T-cell (primary cell): ENCODE measurements at places on chromosomes 13 and 19.

GRCh38 chr13:67227131-67227983 is 2.8 kb downstream of the PCDH9 start:
- peaks cover 14% of the 10 kb centered on the region for H3K4me1 ChIP-seq
- H3K36me3 ChIP-seq, result no peaks in the 10 kb centered on the region
- no peak overlapping the region for H3K27ac ChIP-seq
- no peak overlapping the region for H3K4me3 ChIP-seq
- DNase-seq, result no peak

DNA sequence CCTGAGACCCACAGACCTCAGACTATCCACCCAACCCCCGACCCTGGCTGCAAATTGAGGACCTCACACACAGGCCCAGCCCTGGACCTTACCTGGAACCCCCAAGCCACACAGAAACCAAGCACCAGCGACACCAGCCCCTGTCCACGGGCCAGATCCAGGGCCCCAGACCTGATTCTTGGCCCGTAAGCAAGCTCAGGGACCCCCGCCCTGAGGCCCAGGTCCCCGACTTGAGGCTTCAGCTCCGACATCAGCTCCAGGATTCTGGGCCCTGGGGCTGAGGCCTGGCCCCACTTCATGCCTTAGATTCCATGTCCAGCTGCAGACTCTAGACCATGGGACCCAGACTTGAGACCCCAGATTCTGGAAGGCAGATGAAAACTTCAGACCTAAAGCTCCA is 6.3 kb downstream of the TTYH1 start:
- no peak overlapping the region for H3K27ac ChIP-seq
- peaks cover 2% of the 10 kb centered on the region for H3K27me3 ChIP-seq
- DNase-seq, result no peak

DNA sequence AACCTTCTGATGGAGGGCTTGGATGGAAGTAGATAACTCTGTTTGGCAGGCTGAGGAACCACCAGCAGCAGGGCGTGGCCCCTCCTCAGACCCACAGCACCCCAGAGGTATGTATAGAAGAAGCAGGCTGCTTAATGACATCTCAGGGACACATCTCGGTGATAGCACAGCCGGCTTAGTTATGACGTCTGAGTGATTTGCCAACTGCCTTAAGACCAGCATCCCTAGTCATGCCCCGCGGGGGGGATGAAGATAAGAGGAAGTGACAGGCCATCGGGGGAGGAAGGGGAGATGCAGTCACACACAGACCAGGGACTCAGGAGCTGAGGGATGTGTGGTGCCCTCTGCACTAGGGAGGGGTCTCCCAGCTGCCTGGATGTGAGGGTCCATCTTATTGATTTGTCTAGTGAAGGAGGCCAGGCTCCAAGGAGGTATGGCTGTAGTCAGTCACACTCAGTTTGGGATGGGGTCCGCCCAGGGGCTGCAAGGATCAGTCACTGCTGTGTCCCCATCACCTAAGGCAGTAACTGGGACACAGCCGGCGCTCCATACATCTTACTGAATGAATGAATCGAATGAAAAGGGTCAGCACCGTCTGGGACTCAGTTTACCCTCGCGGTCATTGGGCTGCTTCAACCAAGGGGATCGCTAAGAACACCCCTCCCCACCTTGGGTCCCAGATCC is 19.2 kb upstream of the ERCC1 start:
- H3K27ac ChIP-seq, result peak overlapping the region; percentile 78
- peak overlapping the region; percentile 49 for H3K4me3 ChIP-seq
- peaks cover 7% of the 10 kb centered on the region for H3K27me3 ChIP-seq
- H3K36me3 ChIP-seq, result no peaks in the 10 kb centered on the region

GRCh38 chr13:106099765-106100164 is 435.7 kb downstream of the EFNB2 start:
- no peaks in the 10 kb centered on the region for H3K4me1 ChIP-seq
- no peaks in the 10 kb centered on the region for H3K27me3 ChIP-seq
- no peak for DNase-seq

DNA sequence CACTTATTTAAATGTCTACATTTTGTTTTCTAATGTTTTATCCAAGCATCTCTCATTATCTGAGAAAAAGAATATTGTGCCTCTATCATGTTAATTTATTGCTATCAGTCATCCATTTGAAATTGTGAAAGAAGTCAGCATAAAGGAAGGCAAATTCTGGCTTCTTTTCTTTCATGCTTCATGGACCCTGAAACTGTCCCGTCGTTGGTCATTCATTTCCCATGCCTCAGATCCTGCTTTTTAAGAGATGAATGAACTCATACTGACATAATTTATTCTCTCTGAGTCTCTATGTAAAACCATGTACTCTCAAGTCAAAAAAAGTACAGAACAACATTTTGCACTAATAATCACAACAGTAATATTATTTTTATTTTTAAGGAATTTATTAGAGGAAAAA is 2512.0 kb downstream of the PCDH9 start:
- no peaks in the 10 kb centered on the region for H3K27me3 ChIP-seq
- H3K4me1 ChIP-seq, result no peaks in the 10 kb centered on the region
- no peak overlapping the region for H3K4me3 ChIP-seq
- H3K36me3 ChIP-seq, result no peaks in the 10 kb centered on the region
- no peak for DNase-seq
- no peak overlapping the region for H3K27ac ChIP-seq

- H3K4me3 ChIP-seq, result no peak overlapping the region
- no peaks in the 10 kb centered on the region for H3K27me3 ChIP-seq
- H3K4me1 ChIP-seq, result no peaks in the 10 kb centered on the region
- no peaks in the 10 kb centered on the region for H3K36me3 ChIP-seq
- peak; percentile 8 for DNase-seq
- no peak overlapping the region for H3K27ac ChIP-seq
Observed at GRCh38 chr19:52343548-52343947, 7.5 kb downstream of the ZNF610 start.

DNA sequence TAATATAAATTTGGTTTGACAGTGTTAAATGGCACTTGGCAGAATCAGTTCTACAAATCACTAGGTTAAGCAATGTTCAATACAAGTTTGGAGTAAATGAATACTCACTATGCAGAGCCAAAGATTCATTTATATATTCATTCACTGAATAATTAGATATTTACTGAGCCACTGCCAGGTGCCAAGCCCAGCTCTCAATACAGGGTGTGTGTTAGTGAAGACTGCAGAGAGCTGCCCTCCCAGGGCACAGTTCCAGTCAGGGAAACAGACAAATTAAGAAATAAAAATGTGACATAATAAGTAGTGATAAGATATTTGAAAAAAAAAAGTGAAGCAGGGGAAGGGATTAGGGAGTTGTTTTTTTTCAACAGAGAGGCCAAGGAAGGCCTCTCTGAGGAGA is 411.7 kb downstream of the KCNRG start:
- H3K36me3 ChIP-seq, result no peaks in the 10 kb centered on the region
- no peak overlapping the region for H3K4me3 ChIP-seq
- no peak overlapping the region for H3K27ac ChIP-seq
- H3K4me1 ChIP-seq, result peaks cover 11% of the 10 kb centered on the region

DNA sequence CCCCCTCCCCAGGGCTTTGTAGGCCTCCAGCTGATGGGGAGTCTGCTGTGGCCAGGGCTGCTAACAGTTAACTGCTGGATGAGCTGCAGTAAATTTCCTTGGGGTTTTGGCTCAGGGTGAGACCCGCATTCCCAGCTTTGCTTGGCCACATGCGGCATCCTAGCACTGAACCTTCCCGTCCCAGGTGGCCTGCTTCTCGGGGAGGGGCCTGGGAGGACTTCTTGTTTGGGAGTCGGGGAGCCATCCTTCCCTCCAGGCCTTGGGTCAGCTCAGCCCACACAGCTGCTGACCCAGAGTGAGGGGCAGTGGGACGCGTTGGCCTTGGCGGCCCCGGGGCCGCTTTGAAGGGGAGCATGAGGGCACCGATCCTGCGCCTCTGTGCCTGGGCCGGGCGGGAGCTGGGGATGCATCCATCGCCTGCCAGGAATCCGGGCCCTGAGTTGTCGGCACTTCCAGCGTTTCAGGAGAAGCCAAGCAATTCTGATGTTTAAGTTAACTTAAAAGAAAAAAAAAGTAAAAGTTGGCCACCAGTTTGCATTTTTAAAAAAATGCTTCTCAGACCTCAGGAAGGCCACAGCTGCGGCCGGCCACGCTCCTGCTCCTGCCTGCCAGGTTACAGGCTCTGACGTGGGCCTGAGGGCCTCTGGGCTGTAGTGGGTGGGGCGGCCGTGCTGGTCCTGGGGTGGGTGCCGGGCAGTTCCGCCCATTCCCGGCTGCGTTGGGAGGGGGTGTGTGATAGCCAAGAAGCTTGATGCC is 27.7 kb downstream of the CRTC1 start:
- H3K27ac ChIP-seq, result no peak overlapping the region
- H3K27me3 ChIP-seq, result no peaks in the 10 kb centered on the region
- DNase-seq, result no peak
- H3K4me1 ChIP-seq, result peaks cover 2% of the 10 kb centered on the region
- H3K4me3 ChIP-seq, result no peak overlapping the region

- no peak overlapping the region for H3K27ac ChIP-seq
- H3K27me3 ChIP-seq, result peaks cover 3% of the 10 kb centered on the region
- no peaks in the 10 kb centered on the region for H3K4me1 ChIP-seq
- H3K4me3 ChIP-seq, result no peak overlapping the region
- H3K36me3 ChIP-seq, result no peaks in the 10 kb centered on the region
Observed at GRCh38 chr13:102089177-102089576, 312.7 kb downstream of the FGF14 start.
